IPS DF 6.9 (cell line): ENCODE measurements at places on chromosomes 12 and 14.

- no peaks in the 10 kb centered on the region; the same call in 1 of the 2 replicates for H3K27me3 ChIP-seq
- H3K36me3 ChIP-seq, result no peaks in the 10 kb centered on the region
- no peak for DNase-seq
Observed at GRCh38 chr14:24673059-24673458, 39.1 kb upstream of the GZMB start.

DNA sequence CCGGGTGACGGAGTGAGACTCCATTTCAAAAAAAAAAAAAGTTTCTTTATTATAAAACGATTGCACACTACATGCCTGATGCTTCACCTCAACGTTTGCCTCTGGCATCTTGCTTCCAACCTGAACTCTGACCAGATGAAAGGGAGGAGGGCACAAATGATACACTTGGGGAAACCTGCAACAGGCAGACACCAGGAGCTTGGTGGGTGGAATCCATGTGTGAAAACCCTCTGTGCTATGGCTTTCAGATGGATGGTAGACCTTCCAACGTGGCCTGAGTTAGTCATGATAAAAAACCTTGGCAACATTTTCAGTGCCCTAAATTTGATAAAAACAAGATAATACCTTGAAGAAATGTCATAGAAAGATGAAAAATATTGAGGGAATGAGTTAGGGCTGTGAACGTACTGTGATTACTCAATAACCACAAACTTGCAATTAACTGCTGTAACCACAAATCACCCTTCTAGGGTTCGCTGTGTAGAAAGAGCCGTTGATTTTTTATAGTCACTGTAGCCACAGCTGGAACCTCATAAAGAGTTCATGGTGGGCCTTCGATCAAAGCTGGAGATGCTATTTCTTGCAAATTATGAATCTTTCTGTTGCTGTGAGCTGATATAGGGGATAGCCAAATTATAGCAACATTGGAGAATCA, 26.1 kb upstream of the GZMB start:
- no peak overlapping the region for H3K4me3 ChIP-seq
- no peaks in the 10 kb centered on the region for H3K36me3 ChIP-seq
- H3K27ac ChIP-seq, result no peak overlapping the region
- H3K27me3 ChIP-seq, result no peaks in the 10 kb centered on the region

- H3K4me1 ChIP-seq, result 0 out of 2 replicates have a peak, but pooled peaks cover 3% of the 10 kb centered on the region
- H3K27me3 ChIP-seq, result peaks cover 19% of the 10 kb centered on the region
- H3K4me3 ChIP-seq, result peak overlapping the region; percentile 22; the same call in 1 of the 2 replicates
Observed at GRCh38 chr14:35535483-35536112, 1.6 kb downstream of the INSM2 start.

DNA sequence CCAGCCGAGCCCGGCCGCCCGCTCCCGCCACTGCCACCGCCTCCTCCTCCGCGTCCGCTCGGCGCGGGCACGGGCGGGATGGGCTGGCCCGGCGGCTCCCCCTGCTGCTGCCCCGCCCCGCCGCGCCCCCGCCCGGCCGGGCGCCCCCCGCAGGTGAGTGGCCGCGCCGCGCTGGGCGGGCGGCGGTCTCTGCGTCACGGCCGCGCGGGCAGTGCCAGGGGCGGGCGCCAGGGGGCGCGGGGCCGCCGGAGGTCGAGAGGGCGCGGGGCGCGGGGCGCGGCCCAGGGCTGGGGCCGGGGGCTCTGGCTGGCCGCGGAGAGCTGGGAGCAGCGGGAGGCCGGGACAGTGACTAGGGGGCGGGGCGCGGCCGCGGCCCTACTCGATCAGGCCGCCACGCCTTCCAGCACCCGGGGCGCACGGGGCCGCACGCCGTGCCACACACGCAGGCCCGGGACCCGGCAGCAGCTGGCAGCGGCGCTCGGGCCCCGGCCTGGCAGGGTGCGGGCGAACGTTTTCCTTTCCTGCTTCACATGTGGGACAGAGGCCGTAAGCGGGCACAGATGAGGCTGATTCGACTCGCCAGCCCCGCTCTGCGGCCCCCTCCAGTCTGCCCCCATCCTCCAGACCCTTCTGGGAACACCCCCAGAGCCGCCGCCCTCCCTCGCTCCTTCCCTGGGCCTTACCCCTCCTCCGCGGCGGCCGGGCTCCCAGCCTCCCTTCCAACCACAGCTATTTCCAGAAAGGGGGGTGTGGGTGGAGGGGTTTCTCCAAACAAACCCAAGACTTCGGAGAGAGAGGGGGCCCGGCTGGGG, 2.4 kb upstream of the TNS2 start:
- H3K36me3 ChIP-seq, result no peaks in the 10 kb centered on the region
- peaks cover 28% of the 10 kb centered on the region for H3K4me1 ChIP-seq
- H3K27me3 ChIP-seq, result peaks cover 2% of the 10 kb centered on the region; the same call in 1 of the 2 replicates
- no peak overlapping the region for H3K27ac ChIP-seq
- H3K4me3 ChIP-seq, result peak overlapping the region; percentile 68; the same call in 1 of the 2 replicates

GRCh38 chr14:31895206-31895605, 181.9 kb upstream of the ARHGAP5 start:
- H3K27ac ChIP-seq, result no peak overlapping the region
- no peaks in the 10 kb centered on the region for H3K36me3 ChIP-seq
- peaks cover 4% of the 10 kb centered on the region; the same call in 1 of the 2 replicates for H3K4me1 ChIP-seq

DNA sequence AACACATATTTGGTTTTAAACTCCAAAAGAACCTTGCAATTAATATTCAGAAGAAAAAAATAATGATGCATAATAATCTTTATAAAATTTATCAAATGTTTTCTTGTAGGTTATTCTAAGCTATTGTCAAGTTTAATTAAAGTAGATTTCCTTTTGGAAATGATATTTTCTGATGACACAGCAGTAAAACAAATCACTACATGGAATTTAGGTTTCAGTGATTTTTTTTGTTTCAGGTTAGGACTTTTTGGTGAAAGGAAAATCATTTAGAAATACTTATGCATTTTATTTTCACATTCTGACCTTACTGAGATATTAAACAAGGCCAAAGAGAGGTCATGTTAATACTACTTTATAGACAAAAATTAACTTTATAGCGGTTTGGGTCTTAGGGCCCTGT, 1067.2 kb downstream of the TMTC2 start:
- no peaks in the 10 kb centered on the region for H3K27me3 ChIP-seq
- no peak overlapping the region for H3K4me3 ChIP-seq
- no peaks in the 10 kb centered on the region for H3K4me1 ChIP-seq
- no peak for DNase-seq
- H3K36me3 ChIP-seq, result no peaks in the 10 kb centered on the region
- no peak overlapping the region for H3K27ac ChIP-seq

DNA sequence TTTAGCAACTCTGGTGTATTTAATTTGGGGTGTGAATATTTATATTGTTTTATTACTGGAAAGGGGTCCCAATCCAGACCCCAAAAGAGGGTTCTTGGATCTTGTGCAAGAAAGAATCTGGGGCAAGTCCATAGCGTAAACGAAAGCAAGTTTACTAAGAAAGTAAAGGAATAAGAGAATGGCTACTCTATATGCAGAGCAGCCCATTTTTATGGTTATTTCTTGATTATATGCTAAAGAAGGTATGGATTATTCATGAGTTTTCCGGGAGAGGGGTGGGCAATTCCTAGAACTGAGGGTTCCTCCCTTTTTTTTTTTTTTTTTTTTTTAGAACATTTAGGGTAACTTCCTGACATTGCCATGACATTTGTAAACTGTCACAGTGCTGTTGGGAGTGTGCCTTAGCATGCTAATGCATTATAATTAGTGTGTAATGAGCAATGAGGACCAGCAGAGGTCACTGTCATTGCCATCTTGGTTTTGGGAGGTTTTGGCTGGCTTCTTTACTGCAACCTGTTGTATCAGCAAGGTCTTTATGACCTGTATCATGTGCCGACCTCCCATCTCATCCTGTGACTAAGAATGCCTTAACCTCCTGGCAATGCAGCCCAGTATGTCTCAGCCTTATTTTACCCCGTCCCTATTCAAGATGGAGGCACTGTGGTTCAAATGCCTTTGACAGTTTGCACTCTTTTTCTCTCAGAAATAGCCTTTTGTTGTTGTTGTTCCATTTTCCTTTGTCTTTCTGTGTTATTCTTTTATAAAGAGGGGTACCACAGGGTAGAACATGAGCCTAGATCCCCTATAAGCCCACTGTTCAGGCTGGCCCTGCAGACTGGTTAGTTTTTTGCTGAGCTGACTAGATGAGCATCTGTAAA, 75.5 kb upstream of the DCD start:
- no peaks in the 10 kb centered on the region for H3K36me3 ChIP-seq
- H3K4me1 ChIP-seq, result no peaks in the 10 kb centered on the region
- no peak overlapping the region for H3K27ac ChIP-seq
- DNase-seq, result peak; percentile 37

- no peaks in the 10 kb centered on the region for H3K27me3 ChIP-seq
- no peak for DNase-seq
- no peak overlapping the region for H3K27ac ChIP-seq
- no peaks in the 10 kb centered on the region for H3K4me1 ChIP-seq
- no peaks in the 10 kb centered on the region for H3K36me3 ChIP-seq
- H3K4me3 ChIP-seq, result no peak overlapping the region
Observed at GRCh38 chr12:106418970-106419369, 61.4 kb downstream of the POLR3B start.

- no peaks in the 10 kb centered on the region for H3K27me3 ChIP-seq
- no peak overlapping the region for H3K4me3 ChIP-seq
- no peaks in the 10 kb centered on the region for H3K36me3 ChIP-seq
Observed at GRCh38 chr12:42090899-42091298, 53.8 kb downstream of the GXYLT1 start.

DNA sequence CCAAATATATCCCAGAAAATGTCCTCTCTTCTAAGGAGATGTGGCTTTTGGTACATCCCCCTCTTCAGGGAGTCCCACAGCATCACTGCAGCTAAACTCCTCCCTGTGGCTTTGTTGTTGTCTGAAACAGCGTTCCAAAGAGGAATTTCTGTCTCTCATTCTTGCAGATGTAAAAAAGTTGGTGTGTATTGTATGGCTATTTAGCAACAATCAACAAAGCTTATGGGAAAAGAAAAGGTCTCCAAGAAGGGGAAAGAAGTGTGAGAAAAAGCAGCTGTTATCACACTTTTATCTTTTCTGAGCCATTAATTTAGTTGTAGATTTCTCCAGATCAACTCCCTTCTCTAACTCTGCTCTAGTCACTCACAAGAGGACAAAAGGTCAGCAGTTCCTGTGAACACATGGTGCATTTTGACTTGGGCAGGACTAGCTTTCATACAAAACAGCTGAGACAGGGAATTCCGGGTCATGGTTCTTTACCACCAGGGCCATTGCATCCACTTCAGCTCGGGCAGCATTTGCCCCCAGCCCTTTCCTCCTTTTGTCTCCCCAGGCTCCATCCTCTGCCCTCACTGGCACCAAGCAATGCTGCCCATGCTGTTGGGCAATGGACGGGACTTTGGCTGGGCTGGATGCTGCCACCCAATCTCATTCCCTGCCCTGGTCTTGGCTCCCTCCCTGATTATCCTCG, 184.7 kb downstream of the TMX1 start:
- H3K36me3 ChIP-seq, result no peaks in the 10 kb centered on the region
- no peaks in the 10 kb centered on the region for H3K27me3 ChIP-seq
- no peak overlapping the region for H3K4me3 ChIP-seq
- H3K27ac ChIP-seq, result no peak overlapping the region

- H3K27me3 ChIP-seq, result no peaks in the 10 kb centered on the region
- H3K27ac ChIP-seq, result no peak overlapping the region
- no peak for DNase-seq
- H3K4me3 ChIP-seq, result no peak overlapping the region
- H3K4me1 ChIP-seq, result no peaks in the 10 kb centered on the region
Observed at GRCh38 chr12:113003636-113004035, 25.3 kb downstream of the OAS2 start.

DNA sequence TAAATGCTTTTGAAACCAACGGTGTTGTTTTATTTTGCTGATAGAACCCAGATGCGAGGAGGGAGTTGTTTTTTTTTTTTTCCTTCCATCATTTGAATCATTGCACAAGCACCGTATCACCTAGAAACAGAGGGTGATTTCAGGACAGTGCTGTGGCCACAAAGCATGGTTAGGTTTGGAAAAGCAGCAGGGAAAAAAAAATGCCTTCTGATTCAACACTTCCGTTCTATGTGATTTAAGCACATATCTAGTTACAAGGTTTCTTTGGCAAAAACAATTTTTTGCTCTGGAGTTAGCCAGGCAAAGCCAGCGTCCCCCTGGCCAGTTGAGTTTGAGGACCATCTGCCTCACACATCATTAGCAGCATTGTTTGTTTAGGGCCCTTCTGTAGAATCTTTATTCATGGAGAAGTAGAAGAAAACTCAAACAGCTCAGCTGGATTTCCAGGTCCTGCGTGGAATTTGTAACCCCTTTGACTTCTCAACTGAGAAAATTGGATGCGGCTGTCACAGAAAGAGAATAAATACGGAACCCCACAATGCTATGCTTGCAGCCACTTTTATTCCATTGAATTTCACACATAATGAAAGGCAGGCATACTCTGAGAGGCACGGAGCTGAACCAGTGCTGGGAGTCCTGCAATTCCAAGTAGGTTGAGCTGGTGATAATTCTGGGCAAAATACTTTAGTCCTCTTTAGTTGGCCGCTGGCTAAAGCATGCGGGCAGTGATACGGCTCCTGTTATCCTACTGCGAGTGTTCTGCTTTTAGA, 17.0 kb upstream of the WNT5B start:
- H3K4me3 ChIP-seq, result no peak overlapping the region
- no peaks in the 10 kb centered on the region for H3K27me3 ChIP-seq
- H3K4me1 ChIP-seq, result no peaks in the 10 kb centered on the region

DNA sequence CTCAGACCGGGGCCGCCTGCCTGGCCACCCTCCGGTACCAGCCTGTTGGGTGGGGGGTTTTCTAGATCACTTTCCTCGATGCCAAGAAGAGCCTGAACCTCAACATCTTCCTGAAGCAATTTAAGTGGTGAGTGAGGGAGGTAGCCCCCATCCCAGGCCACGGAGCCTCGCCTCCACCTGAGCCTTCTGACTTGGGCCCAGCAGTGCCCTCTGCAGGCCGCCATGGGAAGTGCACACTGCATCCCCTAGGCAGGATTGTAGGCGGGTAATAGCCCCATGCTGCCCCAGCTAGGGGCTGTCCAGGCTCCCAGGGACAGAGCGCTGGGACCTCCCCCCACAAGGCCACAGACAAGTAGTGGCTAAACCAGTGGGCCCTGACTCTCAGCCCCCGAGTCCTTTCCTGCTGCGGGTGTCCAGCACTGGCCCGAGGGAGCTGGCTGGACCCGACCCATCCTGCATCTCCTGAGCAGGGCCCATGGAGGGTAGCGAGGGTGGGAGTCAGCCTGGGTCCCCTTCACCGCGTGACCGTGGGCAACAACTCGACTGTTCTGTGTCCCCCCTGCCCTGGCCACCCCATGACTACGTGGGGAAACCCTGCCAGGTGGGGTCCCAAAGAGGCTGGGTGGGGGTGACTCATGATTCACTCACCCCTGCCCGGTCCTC, 15.3 kb upstream of the ADSS1 start:
- peak; percentile 70 for DNase-seq
- no peak overlapping the region for H3K27ac ChIP-seq
- H3K4me1 ChIP-seq, result peaks cover 11% of the 10 kb centered on the region
- peaks cover 43% of the 10 kb centered on the region for H3K36me3 ChIP-seq
- no peaks in the 10 kb centered on the region for H3K27me3 ChIP-seq
- H3K4me3 ChIP-seq, result no peak overlapping the region

GRCh38 chr12:87849074-87849473, 180.1 kb downstream of the C12orf50 start:
- no peaks in the 10 kb centered on the region for H3K27me3 ChIP-seq
- no peaks in the 10 kb centered on the region for H3K4me1 ChIP-seq
- H3K4me3 ChIP-seq, result no peak overlapping the region
